ENCODE measurements at places on chromosomes 12 and 14.

DNA sequence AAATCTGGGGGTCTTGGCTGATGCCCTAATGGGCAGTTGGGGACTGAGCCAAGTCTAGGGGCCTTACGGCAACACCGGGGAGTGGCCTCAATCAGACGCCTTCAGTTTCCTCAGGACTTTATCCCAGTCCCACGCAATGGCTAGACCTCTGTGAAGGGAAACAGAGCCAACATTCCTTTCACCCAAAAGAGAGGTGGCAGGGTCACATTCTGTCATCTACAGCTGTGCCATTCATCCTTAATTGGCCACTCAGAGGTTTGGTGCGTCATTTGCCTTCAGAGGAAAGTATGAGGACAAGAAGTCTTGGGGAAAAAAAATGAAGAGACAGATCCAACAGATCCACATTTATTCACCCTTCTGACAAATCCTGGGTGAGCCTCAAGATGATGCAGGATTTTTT lies 166.9 kb upstream of the AVPR1A start:
- no peak for DNase-seq

GRCh38 chr12:110933326-110933974 lies 13.1 kb upstream of the MYL2 start:
- DNase-seq: no peak

DNA sequence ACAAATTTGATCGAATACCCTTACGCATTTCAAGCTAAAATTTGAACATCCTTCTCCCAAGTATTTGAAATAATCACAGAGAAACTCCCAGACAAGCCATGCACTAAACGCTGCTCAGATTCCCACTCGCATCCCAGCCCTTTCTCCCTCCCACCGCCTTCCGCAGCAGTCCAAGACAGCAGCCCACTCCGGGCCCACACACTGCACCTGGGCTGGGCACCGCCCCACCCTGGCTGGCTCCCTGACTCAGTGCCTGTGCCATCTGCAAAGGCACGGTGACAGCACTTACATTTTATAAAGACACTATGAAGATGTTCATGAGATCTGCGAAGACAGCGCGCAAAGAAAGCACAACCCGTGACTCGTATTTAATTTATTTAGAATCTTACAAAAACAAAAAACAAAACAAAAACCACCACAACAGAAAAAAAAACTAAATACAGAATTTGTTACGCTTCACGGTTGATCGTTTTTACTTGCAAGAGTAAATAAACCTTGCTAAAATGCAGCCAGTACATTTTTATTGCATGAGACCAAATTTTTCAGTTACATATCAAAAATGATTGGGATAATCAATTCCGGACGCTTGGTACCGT lies 17.2 kb upstream of the CDK2AP1 start:
- no peak for DNase-seq

GRCh38 chr12:10709808-10710207 lies 13.3 kb downstream of the YBX3 start:
- no peak for DNase-seq

- no peak for DNase-seq
Measured at GRCh38 chr12:47280543-47281300, 201.0 kb upstream of the AMIGO2 start.

DNA sequence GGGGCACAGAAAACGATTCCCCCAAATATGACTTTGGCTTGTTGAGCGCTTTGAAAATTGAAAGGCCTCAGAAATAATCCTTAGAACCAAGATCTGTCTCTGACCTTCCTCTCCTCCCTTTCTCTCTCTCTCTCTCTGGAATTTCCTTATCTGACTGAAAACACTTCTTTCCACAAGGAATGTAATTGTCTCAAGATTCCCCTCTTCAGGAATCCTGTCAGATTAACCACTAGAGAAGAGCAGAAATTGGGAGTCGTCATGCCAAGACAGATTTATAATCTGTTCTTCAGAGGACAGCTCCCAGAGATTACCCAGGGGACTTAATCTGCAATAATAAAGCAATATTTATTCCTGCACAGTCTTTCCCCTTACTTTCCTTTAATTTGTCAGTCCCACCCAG lies 317.6 kb downstream of the ACSS3 start:
- DNase-seq: no peak

DNA sequence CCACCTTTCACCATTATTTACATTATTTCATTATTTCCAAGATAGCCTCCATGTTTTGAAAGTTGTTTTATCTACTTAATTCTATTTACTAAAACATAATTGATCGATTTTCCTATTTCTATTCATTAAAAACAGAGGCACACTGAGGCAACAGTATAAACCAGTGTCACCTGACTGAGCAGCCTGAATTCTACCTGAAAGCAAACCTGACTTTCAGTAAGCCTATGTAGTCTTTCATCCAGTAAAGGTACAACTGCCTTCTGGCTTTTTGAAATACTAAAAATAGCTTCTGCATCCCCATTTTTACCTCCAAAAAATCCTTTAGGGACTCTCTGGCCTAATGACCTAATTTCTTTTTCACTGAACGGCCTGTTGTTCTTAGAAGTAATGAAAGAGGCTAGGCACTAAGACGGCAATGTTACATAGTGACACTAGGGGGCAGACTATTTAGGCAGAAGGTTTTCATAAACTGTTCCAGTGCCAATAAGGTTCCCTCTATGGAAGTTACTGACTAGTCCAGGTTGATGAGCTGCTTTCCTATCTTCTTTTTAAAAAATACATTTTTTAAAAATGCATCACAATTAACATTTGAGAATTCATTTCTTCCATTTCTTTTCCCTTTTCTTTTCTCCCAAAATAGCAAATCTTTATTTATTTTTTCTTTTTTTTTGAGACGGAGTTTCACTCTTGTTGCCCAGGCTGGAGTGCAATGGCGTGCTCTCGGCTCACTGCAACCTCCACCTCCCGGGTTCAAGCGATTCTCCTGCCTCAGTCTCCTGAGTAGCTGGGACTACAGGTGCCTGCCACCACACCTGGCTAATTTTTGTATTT lies 17.5 kb downstream of the ANAPC5 start:
- DNase-seq: peak; percentile 23

GRCh38 chr12:122082621-122083356 lies 4.2 kb downstream of the MLXIP start:
- no peak for DNase-seq

DNA sequence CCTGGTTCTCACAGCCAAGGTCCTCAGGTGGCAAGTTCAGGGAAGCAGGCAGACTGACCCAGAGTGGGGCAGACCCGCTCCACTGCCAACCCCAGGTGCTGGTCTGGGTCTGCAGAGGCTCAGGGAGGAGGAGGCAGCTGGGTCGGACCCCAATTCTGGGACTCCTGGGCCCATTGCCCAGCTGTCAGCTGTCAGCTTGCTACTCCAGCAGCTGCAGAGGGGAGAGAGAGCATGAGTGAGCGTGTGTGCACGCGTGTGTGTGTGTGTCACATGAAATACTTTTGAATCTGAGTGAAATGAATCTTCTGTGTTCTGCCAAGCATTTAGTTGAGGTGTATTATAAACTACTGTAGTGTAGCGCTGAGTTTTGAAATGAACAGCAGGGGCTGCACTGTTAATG lies 30.8 kb downstream of the XRCC3 start:
- DNase-seq: no peak

- DNase-seq: no peak
Measured at GRCh38 chr12:84656705-84657104, 255.9 kb downstream of the SLC6A15 start.

GRCh38 chr12:645563-646071 lies 17.6 kb downstream of the NINJ2 start:
- peak; percentile 37 for DNase-seq

GRCh38 chr14:61145034-61145902 lies 135.9 kb downstream of the TMEM30B start:
- no peak for DNase-seq

DNA sequence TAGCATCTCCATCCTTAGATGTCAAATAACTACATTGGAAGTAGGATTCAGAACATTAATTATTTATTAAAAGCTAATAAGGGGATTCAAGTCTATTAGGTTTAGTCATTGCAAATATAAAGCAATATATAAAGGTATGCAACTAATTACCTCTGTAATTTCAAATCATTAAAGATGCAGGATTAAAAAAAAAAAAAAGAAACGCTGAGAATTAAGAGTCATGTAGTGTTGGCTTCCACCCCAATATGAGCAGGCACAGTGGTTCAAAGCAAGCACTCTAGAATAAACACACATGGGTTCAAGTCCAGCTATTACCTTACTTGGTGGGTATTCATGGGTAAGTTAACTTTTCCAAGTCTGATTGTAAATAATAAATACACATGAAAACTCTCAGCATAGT lies 10.9 kb downstream of the SPTB start:
- DNase-seq: no peak

- DNase-seq: no peak
Measured at GRCh38 chr12:67669934-67670631, 21.5 kb downstream of the DYRK2 start.

GRCh38 chr12:123049398-123050240 lies 69.1 kb downstream of the ARL6IP4 start:
- no peak for DNase-seq

- DNase-seq: peak; percentile 47
Measured at GRCh38 chr12:132561427-132562156, 48.8 kb downstream of the LRCOL1 start.

GRCh38 chr12:22624548-22624869 lies 462 bp upstream of the ETNK1 start:
- no peak for DNase-seq

DNA sequence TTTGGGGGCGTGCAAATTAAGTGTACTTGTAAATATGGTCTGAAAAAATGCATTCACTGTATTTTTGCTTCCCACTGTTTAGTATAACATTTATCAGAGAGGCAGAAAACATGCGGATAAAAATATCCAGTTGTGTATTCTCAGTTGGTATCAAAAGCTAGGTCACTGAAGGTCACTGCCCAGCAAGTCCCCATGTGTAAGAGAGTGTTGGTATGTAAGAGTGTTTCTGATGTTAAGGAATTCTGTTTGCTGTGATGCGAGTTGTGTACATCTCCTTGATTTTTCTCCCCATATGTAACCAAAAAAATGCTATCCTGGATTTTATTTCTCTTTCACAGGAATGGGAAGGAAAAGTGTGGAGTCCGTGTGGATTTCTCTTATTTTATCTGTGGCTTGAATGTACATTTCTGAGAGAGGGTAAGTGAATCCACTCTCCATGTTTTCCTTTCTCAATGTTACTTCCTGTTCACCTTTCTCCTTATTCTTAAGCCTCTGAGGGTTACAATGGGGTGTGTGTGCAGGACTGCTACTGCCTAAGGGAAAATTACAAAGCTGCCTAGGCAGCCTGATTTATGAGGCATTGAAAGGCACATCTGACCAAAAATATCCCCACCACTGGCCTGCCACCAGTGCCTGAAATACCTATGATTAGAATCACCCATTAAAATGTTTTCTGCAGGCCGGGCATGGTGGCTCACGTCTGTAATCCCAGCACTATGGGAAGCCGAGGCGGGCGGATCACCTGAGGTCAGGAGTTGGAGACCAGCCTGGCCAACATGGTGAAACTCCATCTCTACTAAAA lies 97.9 kb upstream of the USP44 start:
- no peak for DNase-seq

DNA sequence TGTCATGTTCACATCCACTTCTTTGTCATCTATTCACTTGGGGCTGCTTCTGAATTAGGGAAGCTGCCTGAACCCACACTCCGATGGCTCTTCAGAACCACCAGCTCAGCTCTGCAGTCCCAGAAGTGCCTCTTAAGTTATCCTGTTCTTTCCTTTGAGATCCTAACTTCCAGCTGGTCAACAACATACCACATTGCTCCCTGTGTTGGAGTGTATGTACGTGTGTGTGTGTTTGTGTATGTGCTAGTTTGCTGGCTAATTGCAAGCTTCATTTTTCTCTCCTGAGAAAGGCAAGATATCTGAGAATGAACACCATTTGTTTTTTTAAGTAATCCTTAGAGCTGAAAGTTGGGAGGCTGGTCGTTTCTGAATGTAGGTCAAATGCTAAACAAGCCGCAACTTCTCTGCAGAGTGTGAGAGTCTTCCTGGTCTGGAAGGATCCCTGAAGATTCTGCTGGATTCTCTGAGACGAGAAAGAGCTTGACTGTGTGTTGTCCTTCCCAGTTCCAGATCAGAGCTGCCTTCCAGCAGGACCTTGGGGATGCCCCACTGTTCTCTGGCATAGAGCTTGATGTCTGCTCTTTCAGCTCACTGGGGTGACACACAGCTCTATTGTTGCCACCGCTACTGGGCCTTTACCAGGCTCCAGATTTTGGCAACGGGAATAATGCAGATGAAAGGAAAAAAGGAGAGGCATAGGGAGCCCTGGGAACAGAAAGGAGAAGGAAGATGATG lies 839 bp downstream of the GSG1 start:
- no peak for DNase-seq

GRCh38 chr12:116906285-116906684 lies 4.5 kb upstream of the FBXW8 start:
- DNase-seq: no peak

GRCh38 chr12:43848226-43848507 lies 12.3 kb downstream of the TMEM117 start:
- DNase-seq: no peak

- DNase-seq: no peak
Measured at GRCh38 chr12:110684312-110684836, 4.5 kb downstream of the HVCN1 start.

DNA sequence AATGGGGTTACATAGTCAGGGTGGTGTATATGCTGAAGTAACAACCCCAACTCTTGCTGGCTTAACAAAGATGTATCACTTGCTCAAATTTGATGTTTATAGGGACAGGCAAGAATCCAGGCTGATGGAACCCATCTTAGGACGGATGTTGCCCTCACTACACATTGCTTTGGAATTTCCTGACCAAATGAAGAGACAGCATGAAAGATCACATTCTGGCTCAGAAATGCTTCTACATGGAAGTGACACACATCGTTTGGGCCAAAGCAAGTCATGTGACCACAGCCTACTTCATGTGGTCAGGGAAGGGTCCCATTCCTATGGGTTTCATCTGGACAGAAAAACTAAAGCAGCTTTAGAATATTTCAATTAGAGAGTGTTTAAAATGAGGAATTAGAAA lies 345.8 kb downstream of the TMEM132D start:
- no peak for DNase-seq

DNA sequence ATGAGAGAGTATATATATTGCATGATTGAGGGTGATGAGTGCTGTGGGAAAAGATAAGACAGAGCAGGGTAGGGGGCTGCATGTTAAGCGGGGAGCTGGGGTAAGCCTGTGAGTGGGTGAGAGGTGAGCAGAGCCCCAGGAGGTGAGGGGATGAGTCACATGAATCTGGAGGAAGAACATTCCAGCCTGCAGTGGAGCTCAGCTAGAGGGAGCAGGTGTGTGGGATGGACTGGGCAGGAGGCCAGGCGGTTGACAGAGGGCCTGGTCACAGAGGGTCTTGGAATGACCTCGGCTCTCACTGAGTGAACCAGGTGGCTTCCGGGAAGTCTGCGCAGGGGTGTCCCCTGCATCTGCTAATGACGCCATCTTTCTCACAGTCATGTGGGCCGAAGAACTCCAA lies 44.4 kb downstream of the GIT2 start:
- DNase-seq: no peak

GRCh38 chr12:24133384-24133783 lies 183.9 kb upstream of the SOX5 start:
- no peak for DNase-seq

- DNase-seq: peak; percentile 76
Measured at GRCh38 chr12:124567673-124568373, 411 bp upstream of the NCOR2 start.

- DNase-seq: peak; percentile 64
Measured at GRCh38 chr12:26032719-26033241, 74.3 kb downstream of the RASSF8 start.

Measured in HuH-7 (cell line).